ENCODE measurements at places on chromosomes 4 and X. TPM values are rescaled to one million over a fixed set of nuclear protein-coding genes. Genes with fewer than 3 reads are reported as not detected.
A peak's percentile ranks its signal among the peaks of the same experiment; 100 is the strongest.

Gene JAKMIP1
- not detected for polyA plus RNA-seq

Gene C1QTNF7
- polyA plus RNA-seq: 1.4 TPM

Gene CT45A6
- polyA plus RNA-seq: not detected

Gene MAGEE2
- polyA plus RNA-seq: not detected

Gene CXCL1
- 28.8 TPM for polyA plus RNA-seq

Gene DCHS2
- 0.01 TPM for polyA plus RNA-seq

Gene TEX13B
- not detected for polyA plus RNA-seq

Gene ASB12
- 0.48 TPM for polyA plus RNA-seq

Gene CSAG3
- polyA plus RNA-seq: not detected

Gene PAGE2B
- polyA plus RNA-seq: not detected

Gene PASD1
- polyA plus RNA-seq: not detected

Gene ADH5
- polyA plus RNA-seq: 149 TPM

- DNase-seq: no peak
These were observed 172.8 kb downstream of the SMIM20 start for GRCh38 chr4:26086621-26087441.

DNA sequence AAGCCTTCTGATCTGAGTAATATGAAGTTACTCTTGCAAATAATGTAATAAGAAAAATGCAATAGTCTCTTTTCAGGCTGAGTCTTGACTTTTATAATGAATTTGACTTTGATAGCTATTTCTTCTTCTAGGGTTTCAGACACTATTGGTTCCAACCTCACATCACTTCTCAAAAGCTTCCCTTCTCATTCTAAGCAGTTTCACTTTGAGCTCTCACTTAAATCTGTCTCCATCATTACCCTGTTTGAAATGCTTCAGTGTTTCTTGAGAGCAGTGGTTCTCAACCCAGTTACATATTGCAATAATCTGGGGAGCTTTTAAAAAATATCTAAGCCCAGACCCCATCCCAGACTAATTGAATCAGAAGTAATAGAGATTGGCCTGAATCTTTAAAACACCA is 40.5 kb upstream of the BMP2K start:
- DNase-seq: no peak

DNA sequence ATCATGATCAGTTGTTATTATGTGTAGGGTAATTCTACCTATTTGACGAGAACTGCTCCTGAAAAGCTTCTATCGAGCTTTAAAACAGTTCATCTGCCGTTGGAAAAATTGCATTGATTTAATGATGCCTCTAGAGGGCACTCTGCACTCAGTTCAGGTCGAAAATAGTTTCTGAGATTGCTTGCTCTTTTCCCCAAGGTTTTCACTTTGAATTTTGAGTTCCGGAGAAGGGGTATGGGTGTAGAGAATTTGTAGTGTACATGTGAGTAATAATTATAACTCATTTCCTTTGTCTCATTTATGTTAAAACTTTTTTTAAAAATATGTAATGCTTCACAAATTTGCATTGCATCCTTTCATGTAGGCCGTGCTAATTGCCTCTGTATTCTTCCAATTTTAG is 28.4 kb upstream of the TNIP3 start:
- peak; percentile 64 for DNase-seq

GRCh38 chr4:2843941-2844584 is 419 bp downstream of the ADD1 start:
- DNase-seq: peak; percentile 8

DNA sequence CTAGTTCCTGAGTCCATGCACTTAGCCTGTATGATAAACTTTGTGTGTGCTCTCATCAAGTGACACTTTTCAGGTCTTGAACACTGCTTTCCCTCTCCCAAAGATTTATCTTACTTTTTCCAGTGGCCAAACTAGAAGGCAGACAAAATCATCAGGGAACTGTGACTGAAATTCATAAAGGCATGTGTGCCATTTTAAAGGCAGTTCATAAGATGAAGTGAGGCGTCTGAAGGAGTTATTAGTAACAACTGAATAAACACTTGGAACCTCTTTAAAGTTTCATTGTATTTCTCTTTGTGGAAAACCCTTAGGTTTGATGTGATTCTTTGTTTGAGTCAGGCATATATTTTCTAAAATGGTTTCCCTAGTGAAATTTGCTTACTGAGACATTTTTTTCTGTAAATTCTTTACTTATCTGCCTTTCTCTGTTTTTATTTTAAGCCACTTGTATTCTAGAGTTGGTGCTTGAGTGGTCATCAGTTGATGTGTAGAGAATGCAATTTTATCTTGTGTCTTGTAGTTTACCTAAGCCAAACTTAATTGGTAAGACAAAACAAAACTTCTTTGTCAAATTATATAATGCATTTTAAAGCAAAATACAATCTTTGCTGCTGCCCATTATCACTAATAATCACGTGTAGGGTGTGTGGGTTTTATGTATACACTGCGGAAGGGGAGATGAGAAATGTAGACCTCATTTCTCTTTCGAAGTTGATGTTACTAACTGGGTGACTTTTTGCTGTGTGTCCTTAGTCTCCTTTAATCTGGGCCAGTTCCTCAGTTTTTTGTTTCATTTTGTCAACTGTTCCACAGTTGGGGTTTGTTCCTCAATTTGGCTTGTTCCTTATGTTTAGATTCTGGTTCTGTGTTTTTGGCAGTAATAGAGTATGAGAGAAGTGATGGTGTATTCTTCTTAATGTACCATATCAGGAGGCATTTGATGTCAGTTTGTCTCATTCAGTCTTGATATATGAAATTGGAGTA is 56.8 kb downstream of the RBPJ start:
- DNase-seq: no peak

DNA sequence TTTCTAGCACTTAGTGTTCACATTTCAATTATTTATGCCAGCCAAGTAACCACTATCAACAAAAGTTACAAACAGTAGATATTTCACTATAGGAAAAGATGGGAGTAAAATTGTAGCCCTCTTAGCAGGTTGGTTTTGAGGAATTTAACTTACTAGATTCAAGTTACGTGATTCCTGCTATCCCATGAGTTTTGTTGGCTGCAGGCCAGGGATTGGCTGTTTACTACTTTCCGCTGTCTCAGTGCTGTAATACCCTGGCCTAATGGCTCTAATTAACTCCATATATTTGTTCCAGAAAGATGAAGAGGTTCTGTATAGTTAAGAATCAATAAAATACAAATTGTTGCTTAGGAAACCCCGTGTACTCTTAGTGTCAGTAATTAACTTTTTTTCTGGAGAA is 55.5 kb upstream of the MAGED1 start:
- peak; percentile 56 for DNase-seq

DNA sequence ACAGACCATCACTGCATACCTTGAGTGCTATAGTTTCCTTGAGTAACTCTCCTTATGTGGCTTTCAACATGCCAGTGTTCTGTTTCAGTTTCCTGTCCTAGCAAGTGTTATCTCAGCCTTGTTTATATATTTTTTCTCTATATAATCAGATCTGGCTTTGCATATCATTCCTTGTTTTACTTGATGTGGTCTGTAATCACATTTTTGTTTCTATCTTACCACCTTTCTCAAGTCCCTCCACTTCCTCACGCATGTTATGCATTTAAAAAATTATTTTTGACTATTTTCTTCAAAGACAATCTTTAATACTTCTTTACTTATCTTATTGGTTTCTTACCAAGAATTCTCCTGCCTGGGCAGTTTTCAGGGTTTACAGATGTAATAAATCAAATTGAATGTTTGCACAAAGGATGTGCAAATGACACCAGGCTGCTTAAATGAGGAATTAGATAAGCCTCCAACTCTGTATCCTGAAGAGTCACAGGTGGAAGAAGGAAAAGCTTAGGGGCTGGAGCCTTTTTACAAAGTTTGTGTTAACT is 351.2 kb downstream of the BMPR1B start:
- no peak for DNase-seq

DNA sequence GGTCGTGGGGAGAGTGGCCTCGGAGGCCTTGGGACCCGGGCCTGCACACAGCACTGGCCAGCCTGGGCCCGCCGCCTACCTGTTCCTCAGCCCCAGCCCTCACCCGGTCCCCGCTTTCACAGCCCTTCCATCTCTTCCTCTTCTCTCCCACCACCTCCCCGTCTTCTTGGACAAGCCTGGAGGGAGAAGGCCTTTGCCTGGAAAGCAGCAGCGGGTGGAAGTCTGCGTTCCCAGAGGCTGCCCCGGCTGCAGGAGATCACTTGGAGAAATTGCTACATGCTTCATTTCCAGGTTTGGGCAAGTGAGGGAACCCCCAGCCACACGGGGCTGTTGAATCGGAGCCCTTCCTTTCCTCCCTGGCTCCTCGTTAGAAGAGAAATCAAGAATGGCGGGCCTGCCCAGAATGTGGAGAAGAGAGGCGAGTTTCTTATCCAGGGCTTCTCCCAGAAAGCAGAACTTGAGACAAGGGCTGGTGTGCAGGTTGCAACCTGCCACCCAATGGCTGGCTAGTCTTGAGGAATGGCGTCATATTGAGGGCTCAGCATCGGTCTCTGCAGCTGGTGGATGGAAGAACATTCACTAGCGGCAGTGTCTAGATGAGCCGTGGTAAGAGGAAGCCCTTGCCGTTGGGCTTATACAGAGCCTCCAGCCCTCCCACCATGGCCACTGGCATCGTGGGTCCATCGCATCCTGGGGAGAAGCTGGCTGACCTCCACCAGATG is 1.2 kb upstream of the PDZD4 start:
- no peak for DNase-seq

DNA sequence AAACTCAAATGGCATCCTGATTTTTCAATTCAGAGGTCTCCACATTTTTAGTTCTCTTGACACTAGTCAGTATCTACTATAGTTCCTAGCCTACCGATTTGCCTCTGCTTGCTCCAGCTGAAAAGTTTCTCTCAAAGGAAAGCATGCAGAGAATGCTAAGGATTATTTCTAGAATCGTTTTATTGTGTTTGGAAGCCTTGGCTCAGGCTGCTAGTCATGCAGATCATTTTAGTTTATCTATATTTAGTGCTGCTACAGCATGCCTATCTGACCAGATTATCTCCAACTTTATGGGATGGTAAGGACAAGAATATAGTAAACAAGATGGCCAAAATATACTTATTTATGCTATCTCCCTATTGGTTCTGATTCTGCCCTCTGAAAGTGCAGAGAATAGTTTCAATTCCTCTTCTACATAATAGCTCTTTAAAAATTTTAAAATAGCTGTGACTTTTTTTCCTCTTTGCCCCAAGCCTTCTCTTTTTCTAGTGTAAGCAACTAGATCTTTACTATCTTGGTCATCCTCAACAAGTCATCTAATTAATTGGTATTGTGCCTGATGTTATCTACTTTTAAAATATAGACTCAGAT is 15.7 kb upstream of the DRP2 start:
- no peak for DNase-seq

DNA sequence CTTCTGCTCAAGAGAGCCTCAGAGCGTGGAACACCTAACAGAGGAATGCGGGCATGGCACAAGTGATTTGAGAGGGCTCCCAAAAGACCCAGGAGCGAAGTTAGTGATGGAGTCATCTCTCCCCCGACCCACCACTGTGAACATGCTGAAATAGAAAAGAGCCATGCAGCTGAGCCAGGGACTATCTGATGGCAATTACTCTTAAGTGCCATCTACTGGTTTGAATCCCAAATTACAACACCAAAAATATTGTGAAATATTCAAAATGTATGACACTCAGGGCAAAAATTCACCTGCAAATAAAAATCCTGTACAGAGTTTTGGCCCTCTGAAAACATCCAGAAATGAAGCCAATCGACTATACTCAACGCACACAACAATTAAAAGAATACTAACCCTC is 2038.9 kb upstream of the ADGRL3 start:
- no peak for DNase-seq

DNA sequence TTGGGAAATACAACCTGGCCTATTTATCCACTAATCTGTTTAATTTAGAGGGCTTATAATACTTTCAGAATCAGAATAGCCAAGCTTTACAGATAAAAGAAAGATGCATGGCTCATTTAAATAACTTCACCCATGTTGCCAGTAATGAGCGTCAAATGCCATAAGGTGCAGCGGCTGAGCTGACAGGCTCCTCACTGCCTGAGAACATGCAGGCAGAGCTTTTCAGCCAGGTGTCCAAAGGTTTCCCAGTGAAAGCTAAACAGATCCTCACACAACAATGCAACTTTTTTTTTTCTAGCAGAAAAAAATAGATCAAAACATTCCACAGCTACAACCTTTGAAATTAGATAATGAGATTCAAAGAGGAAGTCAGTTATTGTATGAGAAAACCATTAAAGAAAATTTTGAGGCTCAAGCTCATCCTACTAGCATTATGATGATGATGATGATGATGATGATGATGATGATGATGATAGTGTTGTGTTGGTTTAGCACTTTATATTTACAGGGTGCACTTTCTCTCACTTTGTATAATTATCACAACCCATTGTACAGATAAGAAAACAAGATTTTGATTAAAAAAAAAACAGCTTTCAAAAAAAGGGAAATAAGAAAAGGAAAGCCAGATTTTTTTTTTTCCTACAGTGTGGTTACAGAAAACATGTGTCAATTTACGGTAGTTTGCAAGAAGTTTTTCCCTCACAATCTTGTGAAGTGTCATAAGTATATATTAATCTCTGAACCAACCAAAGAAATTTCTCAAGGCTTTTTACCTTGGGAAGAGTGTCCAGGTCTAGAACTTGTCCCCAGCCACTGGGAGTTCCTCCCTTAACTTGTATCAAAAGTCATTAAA is 12.2 kb upstream of the TNIP3 start:
- DNase-seq: no peak

DNA sequence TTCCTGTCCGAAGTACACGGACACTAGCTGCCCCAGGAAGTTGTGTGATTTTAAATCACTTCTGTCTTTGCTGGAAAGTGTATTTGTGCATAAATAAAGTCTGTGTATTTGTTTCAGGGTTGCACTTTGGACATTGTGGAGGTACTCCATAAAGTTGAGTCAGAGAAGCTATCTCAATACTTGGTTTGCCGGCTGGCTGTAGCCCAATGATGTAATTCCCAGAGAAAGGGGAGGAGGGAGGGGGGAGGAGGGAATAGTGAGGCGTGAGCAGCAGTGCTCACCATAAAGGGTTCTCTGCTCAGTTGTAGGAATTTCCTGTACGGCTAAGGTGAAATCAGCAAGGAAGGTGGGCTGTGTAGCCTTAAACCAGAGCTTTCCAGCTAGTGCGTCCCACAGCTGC is 7.5 kb downstream of the APEX2 start:
- peak; percentile 75 for DNase-seq

DNA sequence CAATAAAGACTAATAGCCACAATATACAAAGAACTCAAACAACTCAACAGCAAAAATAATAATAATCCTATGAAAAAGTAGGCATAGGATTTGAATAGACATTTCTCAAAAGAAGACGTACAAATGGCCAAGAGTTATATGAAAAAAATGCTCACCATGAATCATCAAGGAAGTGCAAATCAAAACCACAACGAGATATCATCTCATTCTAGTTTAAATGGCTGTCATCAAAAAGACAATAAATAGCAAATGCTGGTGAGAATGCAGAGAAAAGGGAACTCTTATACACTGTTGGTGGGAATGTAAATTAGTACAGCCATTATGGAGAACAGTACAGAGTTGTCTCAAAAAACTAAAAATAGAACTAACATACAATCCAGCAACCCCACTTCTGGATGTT is 18.8 kb downstream of the TLR6 start:
- no peak for DNase-seq

GRCh38 chrX:136275553-136275952 is 24.4 kb upstream of the MAP7D3 start:
- peak; percentile 45 for DNase-seq
